NCI-H1930 (cell line): ENCODE measurements at places on chromosomes 5 and 9.

- no peak for DNase-seq
Measured at GRCh38 chr5:32326216-32326772, 13.6 kb upstream of the MTMR12 start.

- DNase-seq, result no peak
Measured at GRCh38 chr5:17497446-17497845, 585 bp upstream of the TAF11L2 start.

GRCh38 chr5:149728303-149728702, 1.8 kb upstream of the PPARGC1B start:
- DNase-seq, result no peak

DNA sequence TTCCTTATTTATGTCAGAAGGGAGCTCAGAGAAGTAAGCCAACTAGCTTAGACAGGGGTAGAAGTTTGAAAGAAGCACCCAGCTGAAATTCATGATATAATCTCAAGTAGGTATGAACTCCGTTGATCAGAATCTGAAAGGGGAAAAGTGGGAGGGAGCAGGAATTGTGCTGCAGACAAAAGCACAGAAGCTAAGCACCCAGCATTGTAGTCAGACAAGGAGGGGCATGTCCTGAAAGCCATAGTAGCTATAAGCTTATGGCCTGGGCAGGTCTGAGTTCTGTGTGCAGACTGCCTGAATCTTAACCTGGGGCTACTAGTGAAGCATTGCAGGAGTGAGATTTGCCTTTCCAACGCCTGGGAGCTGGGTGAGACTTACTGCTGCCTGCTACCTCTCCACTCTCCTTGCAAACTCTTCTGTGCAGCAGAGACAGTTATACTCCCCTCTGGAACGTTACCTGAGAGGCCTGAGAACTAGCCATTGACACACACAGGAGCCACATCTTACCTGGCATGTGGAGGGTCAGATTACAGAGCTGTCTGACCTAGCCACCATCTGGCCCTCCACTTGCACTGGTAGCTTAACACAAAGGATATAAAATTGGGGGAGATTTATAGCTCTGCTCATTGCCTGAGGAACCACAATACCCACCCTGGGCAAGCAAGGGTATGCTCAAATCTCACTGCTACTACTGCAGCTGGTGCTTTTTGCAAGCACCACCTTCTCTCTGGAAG, 9.8 kb upstream of the CYLC2 start:
- DNase-seq, result no peak

DNA sequence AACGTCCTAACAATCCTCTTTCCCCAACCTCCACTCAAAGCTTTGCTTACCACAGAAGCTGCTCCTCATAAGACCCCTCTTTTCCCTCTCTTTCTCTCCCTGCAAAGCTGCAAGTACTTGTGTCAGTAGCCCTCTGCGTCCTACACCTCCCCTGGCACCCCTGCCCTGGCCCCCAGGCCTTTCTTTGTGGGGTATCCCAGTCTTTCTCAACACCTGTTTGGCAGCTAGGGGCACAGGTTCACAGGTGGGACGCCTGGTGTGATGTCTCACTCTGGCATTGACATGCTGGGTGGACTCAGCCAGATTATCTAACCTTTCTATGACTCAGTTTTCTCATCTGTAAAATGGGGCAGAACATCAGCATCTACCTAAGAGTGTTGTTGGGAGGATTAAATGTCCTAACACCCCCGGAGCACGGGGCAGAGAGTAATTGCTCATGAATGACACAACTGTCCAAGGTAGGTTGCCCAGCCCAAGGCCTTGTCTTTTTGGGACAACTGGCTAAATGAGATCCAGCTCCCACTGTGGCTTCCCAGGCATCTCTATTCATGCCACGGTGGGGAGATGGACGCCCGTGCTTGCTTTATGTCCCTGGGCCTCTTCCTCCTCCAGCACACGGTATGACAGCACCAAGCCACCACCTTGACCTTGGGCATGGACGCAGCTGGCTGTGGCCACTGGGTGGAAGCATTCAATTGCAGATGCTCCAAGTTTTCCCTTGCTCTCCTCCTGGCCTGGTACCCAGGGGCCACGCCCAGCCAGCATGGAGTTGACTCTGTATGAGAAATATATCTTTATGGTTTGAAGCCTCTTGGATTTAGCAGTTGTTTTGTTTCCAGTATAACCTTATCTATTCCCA, 190.4 kb downstream of the RGS3 start:
- DNase-seq, result no peak
